Breast epithelium (tissue), 4 donors: ENCODE measurements at places on chromosomes 6 and 20. TPM values are rescaled to one million over a fixed set of nuclear protein-coding genes. Genes with fewer than 3 reads are reported as not detected.
A peak's percentile ranks its signal among the peaks of the same experiment; 100 is the strongest.

GRCh38 chr6:80287607-80288006 lies 181.1 kb downstream of the BCKDHB start:
- no peak for DNase-seq
- no peaks in the 10 kb centered on the region for H3K36me3 ChIP-seq
- H3K27ac ChIP-seq, result no peak overlapping the region
- no peaks in the 10 kb centered on the region for H3K4me1 ChIP-seq
- H3K4me3 ChIP-seq, result no peak overlapping the region
- no peaks in the 10 kb centered on the region for H3K27me3 ChIP-seq

- H3K27me3 ChIP-seq, result no peaks in the 10 kb centered on the region
- no peak overlapping the region for H3K4me3 ChIP-seq
- no peak for DNase-seq
- H3K36me3 ChIP-seq, result no peaks in the 10 kb centered on the region
- no peaks in the 10 kb centered on the region for H3K4me1 ChIP-seq
- peak overlapping the region; percentile 70 for H3K27ac ChIP-seq
Measured at GRCh38 chr20:38143646-38144554, 21.2 kb downstream of the TGM2 start.

The TPD52L1 gene
- total RNA-seq, result 81.3 TPM

The TAB2 gene
- total RNA-seq, result 91.0 TPM

- DNase-seq, result no peak
- no peaks in the 10 kb centered on the region for H3K4me1 ChIP-seq
- no peaks in the 10 kb centered on the region for H3K36me3 ChIP-seq
- H3K27me3 ChIP-seq, result no peaks in the 10 kb centered on the region
Measured at GRCh38 chr6:164889980-164890379, 419.4 kb downstream of the C6orf118 start.

GRCh38 chr6:99458319-99458718 lies 33.2 kb upstream of the PNISR start:
- H3K27me3 ChIP-seq, result no peaks in the 10 kb centered on the region
- no peak for DNase-seq
- no peaks in the 10 kb centered on the region for H3K4me1 ChIP-seq
- H3K36me3 ChIP-seq, result no peaks in the 10 kb centered on the region
- H3K27ac ChIP-seq, result no peak overlapping the region

- no peak for DNase-seq
- no peak overlapping the region for H3K4me3 ChIP-seq
- peaks cover 35% of the 10 kb centered on the region for H3K27me3 ChIP-seq
- H3K36me3 ChIP-seq, result no peaks in the 10 kb centered on the region
- no peak overlapping the region for H3K27ac ChIP-seq
- H3K4me1 ChIP-seq, result no peaks in the 10 kb centered on the region
Measured at GRCh38 chr6:26335631-26336323, 29.2 kb upstream of the BTN3A2 start.
